OCI-M1 (cell line): ENCODE measurements at places on chromosomes 12 and 14.
A peak's percentile ranks its signal among the peaks of the same experiment; 100 is the strongest.

- no peak for DNase-seq
Observed at GRCh38 chr14:73977896-73978295, 27.8 kb downstream of the COQ6 start.

DNA sequence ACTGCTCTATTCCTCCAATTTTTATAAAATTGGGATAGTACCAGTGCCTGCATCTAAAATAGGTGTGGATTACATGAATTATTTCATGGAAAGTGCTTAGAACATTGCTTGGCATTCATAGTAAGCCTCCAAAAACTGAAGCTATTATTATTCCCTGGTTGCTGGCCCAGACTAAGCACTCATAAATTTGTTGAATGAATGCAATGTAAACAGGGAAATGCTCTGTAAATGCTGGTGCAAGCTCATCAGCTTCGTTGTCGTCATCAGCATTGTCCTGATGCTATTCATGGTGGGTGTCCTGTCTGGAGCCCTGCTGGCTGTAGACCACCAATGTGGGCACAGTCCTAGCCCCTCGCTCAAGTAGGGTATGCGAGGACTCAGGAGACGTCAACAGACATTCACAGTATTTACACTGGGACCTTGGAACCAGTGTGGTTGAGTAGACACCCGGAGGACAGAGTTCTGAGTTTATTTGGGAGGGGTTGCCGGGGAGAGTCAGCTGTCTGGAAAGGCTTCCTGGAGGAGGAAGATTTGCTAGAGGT lies 16.5 kb downstream of the BDKRB2 start:
- no peak for DNase-seq

DNA sequence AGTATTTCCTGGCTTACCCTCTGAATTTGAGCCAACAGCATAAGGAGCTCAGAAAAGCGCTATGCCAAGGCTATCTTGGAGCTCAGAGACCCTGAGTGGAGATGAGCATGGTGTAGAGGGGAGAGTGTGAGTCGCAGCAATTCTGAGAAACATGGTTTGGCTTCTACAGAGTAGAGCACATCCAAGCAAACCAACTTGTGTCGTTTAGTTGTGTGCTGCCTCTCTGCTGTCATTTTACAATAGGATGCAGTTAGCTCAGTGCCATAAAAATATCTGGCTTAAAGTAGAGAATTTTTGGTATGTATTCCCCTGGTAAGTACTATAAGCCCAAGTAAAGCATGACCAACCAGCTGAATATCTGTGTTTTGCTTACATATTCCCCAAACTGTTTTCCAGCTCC lies 249.2 kb downstream of the TRHDE start:
- no peak for DNase-seq

- DNase-seq: no peak
Observed at GRCh38 chr12:92938638-92939037, 9.5 kb upstream of the EEA1 start.

DNA sequence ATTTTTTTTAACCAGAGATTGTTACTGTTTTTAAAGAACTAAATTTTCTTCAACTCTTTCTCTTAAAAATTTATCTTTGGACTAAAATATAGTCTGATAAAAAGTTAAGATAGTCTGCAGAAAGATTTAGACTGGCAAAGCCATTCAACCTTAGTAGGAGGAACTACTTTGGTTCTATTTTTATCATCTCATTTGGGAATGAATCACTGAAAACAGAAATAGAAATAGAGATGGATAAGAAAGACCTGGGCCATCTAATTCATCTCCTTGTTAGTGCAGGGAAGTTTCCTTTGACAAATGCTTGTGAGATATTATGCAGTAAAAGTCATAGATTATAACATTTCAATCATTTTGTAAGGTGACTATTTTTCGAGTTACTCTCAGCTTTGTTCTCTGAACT lies 263.2 kb upstream of the NPAS3 start:
- DNase-seq: no peak

GRCh38 chr12:52615912-52616311 lies 2.4 kb downstream of the KRT73 start:
- DNase-seq: no peak

GRCh38 chr14:70472253-70473159 lies 20.5 kb downstream of the ADAM21 start:
- peak; percentile 22 for DNase-seq

GRCh38 chr12:65294641-65295262 lies 16.3 kb downstream of the MSRB3 start:
- DNase-seq: no peak

DNA sequence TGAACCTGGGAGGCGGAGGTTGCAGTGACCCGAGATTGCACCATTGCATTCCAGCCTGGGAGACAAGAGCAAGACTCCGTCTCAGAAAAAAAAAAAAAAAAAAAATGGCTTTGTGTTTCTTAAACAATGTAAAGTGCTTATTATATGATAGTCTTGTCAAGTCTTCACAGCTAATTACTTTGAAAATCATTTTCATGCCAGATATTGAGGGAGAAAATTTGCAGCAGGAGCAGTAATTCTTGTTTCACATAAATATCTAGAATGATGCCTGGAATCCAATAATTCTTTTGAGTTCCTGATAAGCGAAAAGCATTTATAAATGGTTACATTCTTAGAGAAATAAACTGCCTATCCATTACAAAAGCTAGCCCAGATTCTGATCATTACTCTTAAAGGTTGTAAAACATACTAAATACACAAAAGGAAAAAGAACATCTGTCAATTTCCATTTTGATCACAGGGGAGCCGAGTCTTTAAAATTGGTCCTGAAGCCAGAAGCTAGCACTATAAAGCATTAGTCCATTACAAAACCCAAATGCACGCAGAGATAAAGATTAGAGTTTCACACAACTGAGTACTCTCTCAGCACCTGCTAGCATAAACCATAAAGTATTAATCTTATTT lies 50.3 kb downstream of the IFT81 start:
- no peak for DNase-seq

DNA sequence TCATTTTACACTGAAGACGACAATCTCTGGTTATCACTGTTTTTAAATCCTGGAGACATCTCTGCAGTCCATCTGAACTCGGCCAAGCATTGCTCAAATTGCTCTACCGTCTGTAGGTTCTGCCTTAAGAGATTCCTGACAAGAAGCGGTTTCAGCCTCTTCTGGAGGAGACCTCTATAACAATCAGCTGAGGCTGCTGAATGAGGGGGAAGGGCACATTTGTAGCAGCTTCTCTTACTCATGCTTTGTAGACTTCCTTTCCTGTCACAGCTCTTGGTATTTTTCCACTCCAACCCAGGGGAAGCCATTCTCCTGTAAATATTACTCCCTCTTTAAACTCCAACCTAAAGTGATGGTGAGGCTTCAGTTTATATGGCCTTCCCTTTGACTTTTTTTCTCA lies 3.0 kb downstream of the ARG2 start:
- DNase-seq: peak; percentile 81
